ENCODE measurements at places on chromosomes 3 and 15. TPM values are rescaled to one million over a fixed set of nuclear protein-coding genes. Genes with fewer than 3 reads are reported as not detected.
A peak's percentile ranks its signal among the peaks of the same experiment; 100 is the strongest.

DNA sequence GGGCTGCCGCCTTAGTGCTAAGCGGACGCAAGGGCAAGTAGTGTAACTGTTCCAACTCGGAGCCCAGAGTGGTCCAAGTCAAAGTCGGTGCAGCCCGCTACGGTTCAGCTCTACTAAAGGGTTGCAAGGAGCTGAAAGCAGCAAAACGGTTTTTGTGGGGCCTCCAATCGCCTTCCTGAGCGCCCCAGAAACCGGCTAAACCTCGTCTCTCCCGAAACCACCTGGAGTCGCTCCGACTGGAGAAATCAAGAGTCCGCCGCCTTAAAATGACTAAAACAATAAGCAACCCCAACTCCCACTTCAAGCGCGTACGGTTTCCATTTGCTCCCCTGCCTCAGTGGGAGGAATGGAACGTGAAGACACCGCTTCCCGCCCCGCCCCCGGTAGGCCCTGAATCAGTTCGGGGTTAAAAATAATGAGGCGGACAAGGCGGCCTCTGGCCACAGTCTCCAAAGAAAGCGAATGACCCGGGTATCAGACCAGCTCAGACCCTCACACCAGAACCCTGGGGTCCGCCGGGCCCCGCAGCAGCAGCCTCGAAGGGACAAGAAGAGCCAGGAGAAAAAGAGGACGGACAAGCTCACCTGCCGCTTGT is 401 bp downstream of the SEC11A start:
- peak; percentile 51 for DNase-seq

DNA sequence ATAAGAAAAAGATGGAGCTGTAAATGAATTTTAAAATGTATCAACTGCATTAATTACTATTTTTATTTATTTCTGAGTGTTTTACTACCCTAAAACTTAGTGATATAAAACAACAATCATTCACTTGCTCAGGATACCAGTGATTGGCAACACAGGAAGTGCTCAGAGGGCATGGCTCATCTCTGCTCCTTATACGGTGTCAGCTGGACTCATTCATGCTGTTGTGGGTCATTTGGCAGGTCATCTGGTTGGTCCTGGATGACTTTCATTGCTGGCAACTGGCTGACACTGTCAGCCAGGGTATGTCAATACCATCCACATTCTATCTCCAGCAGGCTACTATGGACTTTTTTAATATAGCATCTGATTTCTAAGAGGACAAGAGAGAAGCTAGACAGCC is 689.6 kb upstream of the NECTIN3 start:
- DNase-seq, result peak; percentile 6

DNA sequence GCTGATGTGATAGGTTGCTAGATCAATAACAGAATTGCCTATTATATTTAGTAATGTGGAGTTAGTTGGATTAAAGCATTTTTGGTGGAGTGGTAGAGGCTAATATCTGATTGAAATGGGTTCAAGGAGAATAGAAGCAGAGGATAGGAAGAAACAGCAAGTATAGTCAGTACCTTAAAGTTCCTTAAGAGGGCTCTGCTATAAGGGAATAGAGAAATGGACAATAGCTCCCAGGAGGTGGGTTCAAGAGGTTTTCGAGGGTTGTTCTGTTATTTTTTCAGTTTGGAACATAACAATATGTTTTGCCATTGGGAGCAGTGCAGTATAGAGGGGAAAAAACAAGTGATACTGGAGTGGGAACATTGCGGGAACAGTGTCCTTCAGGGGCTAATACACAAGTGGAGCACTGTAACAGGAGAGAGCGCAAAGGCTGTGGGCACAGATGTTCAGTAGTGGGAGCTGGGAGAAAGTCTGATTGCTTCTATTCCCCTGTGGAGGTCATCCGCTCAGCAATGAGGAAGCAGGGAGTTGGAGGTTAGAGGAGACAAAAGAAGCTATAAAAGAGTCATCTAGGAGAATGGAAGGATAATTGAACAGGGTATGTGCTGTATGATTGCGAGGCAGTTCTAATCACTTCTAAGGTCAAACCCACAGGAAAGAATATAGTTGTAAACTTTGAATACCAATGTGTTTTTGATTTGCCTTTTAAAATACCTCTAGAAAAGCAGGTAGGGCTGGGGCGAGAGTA is 3.3 kb downstream of the MRPS11 start:
- DNase-seq, result no peak

TPRG1 gene
- total RNA-seq, result 1.5 TPM

FETUB gene
- 0.47 TPM for total RNA-seq

GRCh38 chr15:25248583-25249235 is 190.1 kb downstream of the UBE3A start:
- DNase-seq, result no peak

DNA sequence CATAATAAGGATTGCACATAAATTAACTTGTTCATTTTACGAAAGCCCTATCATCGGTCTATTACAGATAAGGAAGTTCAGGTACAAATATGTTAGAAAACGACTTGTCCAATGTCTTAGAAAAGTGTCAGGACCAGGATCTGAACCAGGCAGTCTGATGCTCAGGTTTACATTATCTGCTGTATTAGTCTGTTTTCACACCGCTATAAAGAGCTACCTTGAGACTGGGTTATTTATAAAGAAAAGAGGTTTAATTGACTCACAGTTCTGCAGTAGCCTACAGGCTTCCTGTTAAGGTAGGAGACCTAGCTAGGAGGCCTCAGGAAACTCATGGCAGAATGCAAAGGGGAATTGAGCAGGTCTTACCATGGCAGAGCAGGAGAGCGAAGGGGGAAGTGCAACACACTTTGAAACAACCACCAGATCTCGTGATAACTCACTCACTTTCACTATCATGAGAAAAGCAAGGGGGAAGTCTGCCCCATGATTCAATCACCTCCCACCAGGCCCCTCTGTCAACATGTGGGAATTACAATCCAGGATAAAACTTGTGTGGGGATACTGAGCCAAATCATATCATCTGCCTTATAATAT is 45.8 kb upstream of the GOLIM4 start:
- no peak for DNase-seq

GRCh38 chr3:5476403-5476802 is 288.9 kb downstream of the EDEM1 start:
- no peak for DNase-seq

AADAC gene
- total RNA-seq, result not detected

GRCh38 chr3:156519758-156520162 is 35.2 kb downstream of the SSR3 start:
- no peak for DNase-seq

RBPMS2 gene
- 0.17 TPM for total RNA-seq

DNA sequence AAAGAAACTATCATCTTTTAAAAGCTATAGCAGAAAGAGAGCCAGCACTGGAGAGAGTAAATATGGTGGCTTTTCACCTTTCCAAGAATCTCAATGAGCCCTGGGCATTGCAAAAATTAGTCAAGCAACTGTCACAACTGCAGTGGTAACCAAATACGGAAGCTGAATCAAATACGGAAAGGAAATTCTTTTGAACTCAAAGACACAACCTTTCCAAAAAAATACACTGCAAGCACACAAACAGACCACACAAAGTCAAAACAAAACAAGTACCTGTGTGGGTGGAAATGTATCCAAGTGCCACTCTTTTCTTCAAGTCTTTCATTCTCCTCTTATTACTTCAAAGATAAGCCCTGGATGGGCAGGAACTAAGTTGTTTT is 17.6 kb downstream of the VGLL4 start:
- DNase-seq, result no peak

DNA sequence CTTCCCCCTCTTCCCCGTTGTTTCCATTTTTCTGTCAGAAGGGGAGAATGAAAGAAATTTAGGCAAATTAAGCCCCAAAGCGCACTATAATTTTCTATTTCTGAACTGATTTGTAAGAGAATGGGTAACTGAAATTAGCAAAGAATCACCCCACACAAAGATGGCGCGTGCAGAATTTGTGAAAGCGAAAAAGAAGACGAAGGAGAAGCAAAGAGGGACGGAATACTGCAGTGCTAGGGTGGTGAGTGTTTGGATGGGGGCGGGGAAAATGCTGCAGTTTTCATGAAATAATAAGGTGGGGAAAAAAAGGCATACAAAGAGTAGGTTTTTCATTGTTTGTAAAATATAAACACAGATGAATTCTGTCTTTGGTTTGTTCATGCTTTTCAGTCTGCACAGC is 4.6 kb upstream of the CTNNB1 start:
- DNase-seq, result no peak

SUCNR1 gene
- not detected for total RNA-seq

CNTN4 gene
- total RNA-seq, result 0.12 TPM

DNA sequence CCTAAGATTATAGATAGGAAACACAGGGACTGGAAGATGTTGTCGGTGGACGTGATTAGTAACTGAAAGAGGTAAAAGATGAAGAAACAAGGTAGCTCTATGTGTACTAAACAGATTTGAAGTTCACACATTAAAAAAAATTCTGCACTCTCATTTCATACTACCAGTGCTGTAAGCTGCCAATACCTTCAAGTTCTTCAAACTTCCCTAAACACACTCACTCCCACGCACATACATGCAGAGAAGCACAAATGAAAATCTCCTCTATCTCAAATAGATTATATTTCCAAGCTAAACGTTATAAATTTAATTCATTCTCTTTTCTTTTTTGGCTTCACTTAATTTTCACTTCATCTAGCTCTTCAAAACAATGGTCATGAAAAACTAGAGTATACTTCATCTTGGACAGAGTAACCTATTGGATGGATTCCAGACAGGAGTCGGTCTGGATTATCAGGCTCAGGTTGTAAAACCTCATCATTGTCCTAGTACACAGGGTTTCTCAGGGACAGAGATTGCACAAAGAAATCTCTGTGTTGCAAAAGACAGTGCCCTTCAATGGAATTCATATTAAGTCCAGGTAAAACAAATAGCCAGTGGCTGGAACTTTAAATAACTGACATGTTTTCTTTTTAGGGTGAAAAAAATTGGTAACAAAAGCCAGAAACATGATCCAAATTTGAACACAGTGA is 408.1 kb upstream of the ZNF385D start:
- peak; percentile 58 for DNase-seq

Data from MCF 10A (cell line).